ENCODE measurements at places on chromosomes 1 and 21.

DNA sequence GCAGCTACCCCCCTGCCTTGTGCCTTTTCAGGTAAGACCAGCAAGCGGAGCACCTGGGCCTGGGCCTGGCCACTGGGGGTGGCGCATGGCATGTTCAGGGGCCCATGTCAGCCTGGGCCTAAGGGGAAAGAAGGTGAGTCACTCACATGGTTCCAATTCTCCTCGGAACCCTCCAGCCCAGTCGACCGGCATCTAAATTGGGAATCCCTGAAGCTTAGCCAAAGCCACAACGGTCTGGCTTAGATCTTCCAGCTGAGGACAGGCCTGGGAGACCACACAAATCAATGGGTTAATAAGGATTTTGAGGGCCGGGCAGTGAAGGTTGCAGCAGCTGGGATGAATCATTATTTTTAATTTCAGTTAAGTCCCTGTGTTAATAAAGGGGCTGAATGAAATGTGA, 145.1 kb upstream of the SMYD2 start:
- no peak for DNase-seq

DNA sequence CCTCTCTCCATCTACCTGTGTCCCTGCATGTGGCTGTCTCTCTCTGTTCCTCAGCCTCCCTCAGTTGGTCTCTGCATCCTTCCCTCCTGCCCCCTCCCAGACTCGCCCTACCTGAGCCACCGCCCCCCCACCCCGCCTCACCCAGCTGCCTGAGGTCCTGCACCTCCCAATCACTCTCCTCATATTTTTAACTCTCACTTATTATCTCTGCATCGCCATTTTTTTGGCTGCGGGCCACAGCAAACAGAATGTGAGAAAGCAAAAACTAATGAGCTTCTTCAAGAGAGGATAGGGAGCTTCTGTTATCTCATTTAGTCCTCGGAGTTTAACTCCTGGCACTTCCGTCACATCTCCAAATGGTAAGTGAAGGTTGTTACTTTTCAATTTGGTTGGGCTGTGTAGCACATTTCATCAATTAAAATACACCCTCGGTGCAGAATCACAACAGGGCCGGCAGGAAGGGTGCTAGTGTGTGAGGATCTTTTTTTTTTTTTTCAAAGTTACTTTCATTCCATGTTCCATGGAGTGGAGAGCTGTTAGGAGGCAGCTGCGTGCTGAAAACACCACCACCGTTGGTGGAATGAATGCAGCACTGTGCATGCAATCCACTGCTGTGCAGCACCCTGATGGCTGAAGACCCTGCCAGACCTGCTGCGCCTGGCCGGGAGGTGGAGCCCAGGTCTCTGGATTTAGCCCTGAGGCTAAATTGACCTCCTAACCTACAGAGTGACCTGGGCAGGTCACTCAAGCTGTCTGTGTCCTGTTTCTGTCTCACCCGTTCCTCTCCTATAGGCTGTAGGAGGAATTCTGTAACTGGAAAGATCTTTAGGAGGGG, 157.2 kb upstream of the NFIA start:
- DNase-seq = no peak

- DNase-seq = no peak
Measured at GRCh38 chr1:80542231-80542630, 1258.5 kb upstream of the ADGRL2 start.

DNA sequence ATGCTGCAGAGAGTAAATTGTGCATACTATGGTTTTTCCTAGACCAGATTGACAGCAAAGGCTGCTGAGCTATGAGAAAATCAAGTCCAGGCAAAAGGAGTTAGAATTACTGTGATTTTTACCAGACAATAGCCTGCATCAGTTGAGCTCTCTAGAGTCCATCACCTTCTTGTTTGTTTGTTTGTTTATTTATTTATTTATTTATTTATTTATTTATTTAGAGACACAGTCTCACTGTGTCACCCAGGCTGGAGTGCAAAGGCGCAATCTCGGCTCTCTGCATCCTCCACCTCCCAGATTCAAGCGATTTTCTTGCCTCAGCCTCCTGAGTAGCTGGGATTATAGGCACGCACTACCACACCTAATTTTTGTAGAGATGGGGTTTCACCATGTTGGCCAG, 24.2 kb upstream of the ABCB10 start:
- no peak for DNase-seq
